ENCODE measurements at places on chromosomes 16 and 17. TPM values are rescaled to one million over a fixed set of nuclear protein-coding genes. Genes with fewer than 3 reads are reported as not detected.

- DNase-seq: peak; percentile 98
Measured at GRCh38 chr16:10080051-10080772, 102.0 kb downstream of the GRIN2A start.

Gene DHRS7C
- total RNA-seq: not detected

Gene PCGF2
- 5.0 TPM for total RNA-seq

DNA sequence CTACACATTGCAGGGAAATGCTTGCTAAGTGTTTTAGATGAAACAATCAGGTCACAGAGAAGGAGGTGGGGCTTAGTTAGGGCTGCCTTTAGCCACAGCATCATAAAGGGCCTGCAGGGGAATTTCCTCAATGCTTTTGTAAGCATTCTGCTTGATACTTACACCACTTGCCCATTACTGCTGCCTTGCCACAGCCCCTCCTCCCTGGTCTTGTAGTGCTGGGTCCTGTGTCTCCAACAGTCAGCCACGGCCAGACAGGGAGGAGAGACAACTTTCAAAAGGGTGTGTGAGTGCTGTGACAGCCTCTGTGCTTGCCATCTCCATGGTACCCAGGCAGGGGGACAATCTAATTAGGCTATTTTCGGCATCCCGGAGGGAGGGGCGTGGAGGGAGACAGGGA lies 111.2 kb downstream of the SHISA9 start:
- no peak for DNase-seq

DNA sequence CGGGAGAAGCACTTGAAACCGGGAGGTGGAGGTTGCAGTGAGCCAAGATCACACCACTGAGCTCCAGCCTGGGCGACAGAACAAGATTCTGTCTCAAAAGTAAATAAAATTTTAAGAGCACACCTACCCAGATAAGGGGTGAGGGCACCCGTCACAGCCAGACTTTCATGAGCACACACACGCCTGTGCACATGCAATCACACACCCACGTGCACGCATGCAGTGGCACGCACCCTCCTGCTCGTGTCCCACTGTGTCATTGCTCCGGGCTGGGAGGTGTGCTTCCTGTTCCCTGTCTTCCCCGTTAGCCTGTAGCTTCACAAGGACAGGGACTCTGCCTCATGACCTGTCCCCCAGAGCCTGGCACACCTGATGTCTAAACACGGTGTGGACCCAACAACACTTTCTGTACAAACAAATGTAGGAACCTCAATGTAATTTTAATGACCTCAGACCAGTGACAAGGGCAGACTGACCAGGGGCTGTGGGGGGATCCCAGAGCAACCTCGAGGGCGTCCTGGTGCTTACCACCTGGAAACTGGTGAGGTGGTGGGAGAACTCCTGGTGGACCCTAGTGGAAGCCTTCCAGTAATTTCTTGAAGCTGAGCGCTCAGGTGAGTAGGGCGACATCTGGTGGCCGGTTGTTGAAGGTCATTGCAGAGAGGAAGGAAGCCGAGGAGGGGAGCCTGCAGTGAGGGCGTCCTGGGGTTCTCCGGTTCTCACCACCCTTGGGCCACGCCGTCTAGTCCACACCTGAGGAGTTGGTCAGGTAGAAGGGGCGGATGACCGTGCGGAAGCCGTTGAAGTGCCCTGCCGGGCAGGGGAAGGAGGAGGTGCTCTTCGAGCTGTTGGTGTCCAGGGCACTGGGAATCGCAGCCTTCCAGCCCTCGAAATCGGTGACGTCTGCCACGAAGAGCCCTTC lies 8.6 kb downstream of the LGALS3BP start:
- DNase-seq: peak; percentile 66

GRCh38 chr17:74475189-74475588 lies 8.8 kb downstream of the CD300A start:
- DNase-seq: no peak

Gene TMEM92
- 0.99 TPM for total RNA-seq

GRCh38 chr16:30096862-30097563 lies 1.0 kb upstream of the YPEL3 start:
- no peak for DNase-seq

- DNase-seq: no peak
Measured at GRCh38 chr17:28514561-28515002, 8.4 kb downstream of the FOXN1 start.

- no peak for DNase-seq
Measured at GRCh38 chr16:86971251-86971650, 345.9 kb downstream of the C16orf95 start.

GRCh38 chr17:48162946-48163506 lies 55.5 kb downstream of the SNX11 start:
- DNase-seq: peak; percentile 70

GRCh38 chr16:84277244-84277823 lies 17.3 kb upstream of the WFDC1 start:
- DNase-seq: peak; percentile 46

DNA sequence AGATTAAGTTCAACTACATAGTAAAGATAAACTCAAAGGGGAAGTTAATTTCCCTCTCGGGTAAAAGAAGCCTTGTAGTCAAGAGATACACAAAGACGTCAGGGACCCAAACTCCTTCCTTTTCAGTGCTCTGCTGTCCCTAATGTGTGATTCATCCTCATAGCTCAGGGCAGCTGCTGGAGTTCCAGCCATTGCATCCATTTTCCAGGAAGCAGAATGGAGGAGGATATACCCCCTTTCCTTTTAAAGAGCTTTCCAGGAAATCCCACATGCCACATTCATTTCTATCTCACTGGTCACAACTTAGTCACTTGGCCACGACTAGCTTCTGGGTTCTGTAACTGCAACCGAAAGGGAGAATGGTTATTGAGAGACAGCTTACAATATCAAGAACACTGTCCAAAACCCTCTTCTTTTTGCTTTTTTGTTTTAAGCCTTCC lies 95.3 kb downstream of the SOCS1 start:
- no peak for DNase-seq

DNA sequence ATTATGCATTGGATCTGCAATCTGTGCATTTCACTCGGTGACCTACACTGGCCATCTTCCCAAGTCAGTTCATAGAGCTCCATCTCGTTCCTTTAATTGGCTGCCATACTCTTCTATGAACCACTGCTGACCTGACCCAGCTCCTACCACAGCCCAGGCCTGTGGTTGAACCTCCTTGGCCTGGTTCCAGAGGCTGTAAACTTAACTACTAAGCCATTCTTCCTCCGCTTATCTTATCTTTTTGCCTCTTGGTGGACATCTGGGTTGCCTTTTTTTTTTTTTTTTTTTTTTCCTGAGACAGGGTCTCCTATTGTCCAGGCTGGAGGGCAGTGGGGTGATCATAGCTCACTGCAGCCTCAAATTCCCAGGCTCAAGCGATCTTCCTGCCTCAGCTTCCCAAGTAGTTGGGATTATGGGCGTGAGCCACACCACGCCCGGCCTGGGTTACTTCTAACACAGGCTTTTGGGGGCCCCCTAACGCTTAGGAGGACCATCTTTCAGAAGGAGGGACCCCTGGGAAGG lies 18.3 kb downstream of the COQ7 start:
- peak; percentile 71 for DNase-seq

Gene CEMP1
- total RNA-seq: not detected

- peak; percentile 42 for DNase-seq
Measured at GRCh38 chr16:49620869-49621240, 235.1 kb downstream of the ZNF423 start.

- DNase-seq: no peak
Measured at GRCh38 chr17:77493901-77494663, 353.3 kb downstream of the SEC14L1 start.

GRCh38 chr17:19274893-19275292 lies 37.7 kb downstream of the EPN2 start:
- peak; percentile 21 for DNase-seq

Gene SLC38A8
- not detected for total RNA-seq

DNA sequence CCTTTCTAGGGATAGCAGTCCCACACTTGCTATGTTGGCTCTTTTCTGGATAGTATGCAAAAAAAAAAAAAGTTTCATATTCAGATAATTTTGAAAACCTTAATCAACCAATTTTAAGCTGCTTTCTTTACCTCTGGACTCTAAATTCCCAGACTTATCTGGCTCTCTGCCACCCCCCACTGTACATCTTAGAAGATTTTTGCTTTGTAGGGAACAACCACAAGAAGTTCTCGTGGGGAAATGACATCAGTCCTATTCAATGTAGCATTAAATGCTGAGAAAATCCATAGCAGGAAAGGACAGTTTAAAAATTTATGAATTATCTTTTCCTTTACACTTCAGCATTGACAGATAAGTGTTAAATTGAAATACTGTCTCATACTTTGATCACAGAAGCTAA lies 562.7 kb upstream of the HSBP1 start:
- peak; percentile 12 for DNase-seq

- DNase-seq: peak; percentile 69
Measured at GRCh38 chr16:24609740-24610415, 70.5 kb downstream of the RBBP6 start.

- DNase-seq: no peak
Measured at GRCh38 chr16:84453061-84453752, 51.3 kb downstream of the MEAK7 start.

Gene NEK8
- 2.6 TPM for total RNA-seq

DNA sequence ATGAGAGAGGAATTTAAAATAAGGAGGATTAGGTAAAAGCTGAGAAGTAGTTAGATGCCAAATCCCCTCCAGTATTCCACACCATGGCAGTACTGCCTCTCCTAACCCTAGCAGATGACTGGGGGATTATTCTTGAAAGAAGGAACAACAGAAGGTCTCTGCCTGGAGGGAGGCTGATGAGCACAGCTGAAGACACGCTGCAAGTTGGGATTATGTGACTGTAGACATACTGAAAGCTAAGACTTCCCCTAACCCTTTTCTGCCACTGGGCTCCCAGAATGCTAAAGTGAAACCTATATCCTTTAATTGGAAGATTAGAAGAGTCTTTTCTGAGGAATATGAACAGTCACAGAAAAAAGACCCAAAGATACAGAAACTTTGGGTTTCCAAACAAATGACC lies 27.7 kb upstream of the SLC46A1 start:
- DNase-seq: no peak

Gene TEDC2
- 22.6 TPM for total RNA-seq

Gene CLEC3A
- total RNA-seq: not detected

DNA sequence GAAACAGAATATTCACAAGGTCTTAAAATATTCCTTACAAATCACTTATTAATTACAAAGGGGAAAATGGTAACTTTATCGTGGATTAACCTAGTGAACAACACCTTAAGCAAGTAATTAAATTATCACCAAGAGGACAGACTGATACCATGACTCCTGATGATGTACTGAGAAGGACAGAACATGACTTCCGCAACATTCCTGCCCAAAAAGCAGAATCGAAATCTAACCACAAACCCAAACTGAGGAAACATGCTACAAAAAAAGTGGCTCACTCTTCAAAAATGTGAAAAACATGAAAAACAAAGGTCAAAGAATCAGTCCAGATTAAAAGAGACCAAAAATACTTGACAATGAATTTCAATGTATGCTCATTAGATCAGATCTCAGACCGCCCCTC lies 151.5 kb downstream of the AATF start:
- peak; percentile 50 for DNase-seq

DNA sequence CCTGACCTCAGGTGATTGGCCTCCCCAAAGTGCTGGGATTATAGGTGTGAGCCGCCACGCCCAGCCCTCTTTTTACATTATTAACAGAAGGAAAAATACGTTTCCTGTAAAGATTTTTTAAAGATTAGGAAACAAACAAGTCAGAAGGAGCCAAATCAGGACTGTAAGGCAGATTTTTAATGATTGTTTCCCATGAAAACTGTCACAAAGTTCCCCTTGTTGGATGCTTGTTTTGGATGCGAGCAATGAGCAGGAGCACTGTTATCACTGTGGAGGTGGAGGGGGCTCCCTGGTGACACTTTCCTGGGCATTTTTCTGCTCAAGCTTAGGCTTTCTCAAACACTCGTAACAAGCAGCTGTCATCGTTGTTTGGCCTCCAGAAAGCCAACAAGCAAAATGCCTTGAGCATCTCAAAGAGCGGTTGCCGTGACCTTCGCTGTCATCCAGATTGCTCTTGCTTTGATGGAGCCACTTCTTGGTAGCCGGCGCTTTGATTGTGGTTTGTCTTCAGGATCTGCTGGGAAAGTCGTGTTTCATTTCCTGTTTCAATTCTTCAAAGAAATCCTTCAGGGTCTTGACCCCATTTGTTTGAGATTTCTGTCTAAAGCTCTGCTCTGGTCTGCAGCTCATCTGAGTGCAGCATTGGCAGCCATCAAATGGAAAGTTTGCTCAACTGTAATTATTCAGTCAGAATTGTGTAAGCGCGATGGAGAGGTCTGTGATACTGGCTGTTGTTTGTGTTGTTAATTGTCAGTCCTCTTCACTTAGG lies 128.7 kb downstream of the RPTOR start:
- DNase-seq: peak; percentile 66

Gene CSH2
- total RNA-seq: not detected

Gene ALOX12
- not detected for total RNA-seq

Gene PLLP
- total RNA-seq: 0.62 TPM

GRCh38 chr16:4537376-4538343 lies 913 bp downstream of the CDIP1 start:
- DNase-seq: peak; percentile 16

GRCh38 chr16:24540602-24541210 lies 1.3 kb downstream of the RBBP6 start:
- DNase-seq: peak; percentile 45

DNA sequence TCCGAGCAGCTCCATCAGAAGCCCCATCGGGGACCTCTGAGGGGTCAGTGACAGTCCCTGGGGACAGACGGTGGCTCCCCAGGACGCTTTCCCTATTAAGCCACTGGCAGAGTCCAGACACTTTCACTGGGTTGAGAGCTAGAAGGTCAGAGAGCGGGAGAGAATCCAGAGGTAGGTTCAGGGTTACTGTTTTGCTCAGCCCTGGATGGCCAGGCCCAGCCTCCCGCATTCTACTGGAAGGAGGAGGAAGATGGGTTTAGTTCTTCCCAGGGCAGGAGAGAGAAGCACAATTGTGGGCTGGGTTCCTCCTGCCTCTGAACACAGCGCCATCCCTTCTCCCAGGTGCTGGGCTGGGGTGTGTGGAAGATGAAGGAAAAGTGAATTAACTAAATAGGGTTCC lies 452.8 kb downstream of the SLC39A11 start:
- no peak for DNase-seq

- no peak for DNase-seq
Measured at GRCh38 chr16:55126456-55126855, 195.8 kb downstream of the IRX5 start.

DNA sequence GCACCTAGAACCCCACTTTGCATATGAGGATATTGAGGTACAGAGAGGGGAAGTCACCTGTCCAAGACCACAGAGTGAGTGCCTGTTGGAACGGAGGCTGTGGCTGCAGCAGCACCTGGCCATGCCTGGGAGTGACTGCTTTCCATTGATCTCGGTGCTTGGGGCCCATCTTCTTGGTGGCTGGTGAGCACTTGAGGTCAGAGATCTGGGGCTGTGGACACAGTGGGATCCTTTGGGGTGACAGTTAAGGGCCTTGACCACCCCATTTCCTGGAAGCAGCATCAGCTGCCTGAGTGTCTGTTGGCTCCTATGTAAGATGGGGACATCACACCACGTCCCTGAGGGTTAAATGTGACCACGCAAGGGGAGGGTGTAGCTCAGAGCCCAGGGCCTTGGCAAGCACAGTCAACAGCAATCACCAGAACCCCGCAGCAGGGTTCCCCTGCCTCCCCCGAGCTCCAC lies 111.7 kb downstream of the IRF8 start:
- no peak for DNase-seq

Gene PLXDC1
- total RNA-seq: 1.2 TPM

- DNase-seq: peak; percentile 24
Measured at GRCh38 chr16:4313563-4314531, 2.0 kb upstream of the GLIS2 start.

GRCh38 chr17:44200478-44201155 lies 933 bp upstream of the ATXN7L3 start:
- DNase-seq: no peak

- DNase-seq: no peak
Measured at GRCh38 chr17:7191069-7191468, 11.9 kb upstream of the ASGR1 start.

- DNase-seq: peak; percentile 55
Measured at GRCh38 chr17:7435676-7436555, 681 bp downstream of the TMEM102 start.

Gene RNF157
- 6.7 TPM for total RNA-seq

Data from M059J (cell line).